ENCODE measurements at places on chromosomes 1 and 21.

- DNase-seq, result peak; percentile 99
These were observed 42.1 kb upstream of the SAMD13 start for GRCh38 chr1:84259376-84259775.

DNA sequence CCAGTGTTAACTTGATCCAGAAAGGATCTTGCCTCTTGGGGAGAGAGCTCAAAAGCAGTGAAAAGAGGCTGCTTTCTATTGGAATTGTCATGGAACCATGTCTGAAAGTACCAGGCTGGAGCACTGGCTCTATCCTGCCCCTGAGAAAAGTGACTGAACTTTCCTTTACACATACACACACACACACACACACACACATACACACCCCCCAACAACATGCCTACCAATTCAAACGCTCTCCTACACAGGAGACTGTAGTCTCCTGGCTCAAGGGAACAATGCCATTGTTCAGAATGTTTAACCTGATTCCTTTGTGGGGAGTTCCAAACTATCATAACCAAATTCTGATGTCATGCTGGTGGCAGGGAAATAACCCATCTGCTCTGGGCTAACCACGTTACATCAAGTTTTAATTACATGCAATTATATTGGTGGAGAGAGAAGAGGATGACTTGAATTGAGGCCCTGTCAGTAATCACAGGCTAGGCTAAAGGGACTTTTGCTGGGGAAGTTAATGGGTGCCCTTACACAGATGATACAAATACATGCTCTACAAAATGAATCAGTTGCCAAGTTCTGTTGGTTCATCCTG is 52.3 kb upstream of the DUSP10 start:
- no peak for DNase-seq

GRCh38 chr1:234235434-234235881 is 137.8 kb upstream of the COA6 start:
- no peak for DNase-seq

DNA sequence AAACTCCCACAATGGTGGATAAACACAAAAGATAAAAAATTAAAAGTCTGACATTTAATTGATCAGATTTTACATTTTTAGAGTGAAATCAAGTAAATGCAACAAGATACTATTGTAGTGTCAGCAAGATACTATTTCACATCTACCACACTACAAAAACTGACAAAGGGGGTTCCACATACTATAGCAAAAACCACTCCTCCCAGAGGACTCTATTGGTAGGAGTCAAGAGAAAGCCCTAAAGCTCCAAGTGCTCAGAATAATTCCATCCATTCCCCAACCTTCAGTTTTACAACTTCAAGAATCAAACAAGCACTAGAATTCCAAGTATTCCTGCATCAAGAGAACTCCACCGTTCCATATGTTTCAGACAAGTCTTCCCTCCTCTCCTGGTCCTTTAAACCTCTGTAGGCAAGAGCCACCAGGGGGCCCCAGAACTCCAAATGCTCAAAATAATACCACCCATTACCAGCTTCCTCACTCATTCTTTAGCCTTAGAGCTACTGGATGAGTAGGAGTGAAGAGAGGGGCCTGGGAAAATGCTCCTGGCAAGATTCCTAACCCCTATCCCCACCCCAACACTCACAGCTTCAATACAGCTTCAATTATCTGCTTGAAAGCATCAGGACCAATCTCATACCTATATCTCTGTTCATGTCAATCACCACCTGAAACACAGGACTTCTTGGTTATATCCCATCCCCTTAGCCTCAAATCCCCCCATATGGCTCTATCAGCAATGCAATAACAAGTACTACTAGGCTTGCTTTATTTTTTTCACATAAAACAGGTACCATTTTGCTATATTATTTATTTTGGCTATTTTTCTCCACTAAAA is 9.9 kb downstream of the TOR1AIP2 start:
- peak; percentile 35 for DNase-seq

DNA sequence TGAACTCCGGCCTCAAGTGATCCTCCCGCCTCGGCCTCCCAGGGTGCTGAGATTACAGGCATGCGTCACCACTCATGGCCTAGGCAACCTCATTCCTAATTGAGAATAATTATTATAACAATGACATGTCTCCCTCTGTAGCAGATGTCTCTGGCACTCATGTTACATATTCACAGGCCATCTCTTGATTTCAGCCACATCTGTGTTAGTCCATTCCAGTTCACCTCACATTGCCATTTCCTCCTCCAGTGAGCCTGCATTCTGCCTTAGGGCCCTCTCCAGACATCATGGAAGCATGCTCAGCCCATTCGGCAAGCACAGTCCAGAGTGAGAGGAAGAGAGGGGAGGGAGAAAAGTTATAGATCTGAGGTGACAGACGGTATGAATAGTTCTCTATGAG is 32.5 kb downstream of the CDKN2C start:
- peak; percentile 47 for DNase-seq

DNA sequence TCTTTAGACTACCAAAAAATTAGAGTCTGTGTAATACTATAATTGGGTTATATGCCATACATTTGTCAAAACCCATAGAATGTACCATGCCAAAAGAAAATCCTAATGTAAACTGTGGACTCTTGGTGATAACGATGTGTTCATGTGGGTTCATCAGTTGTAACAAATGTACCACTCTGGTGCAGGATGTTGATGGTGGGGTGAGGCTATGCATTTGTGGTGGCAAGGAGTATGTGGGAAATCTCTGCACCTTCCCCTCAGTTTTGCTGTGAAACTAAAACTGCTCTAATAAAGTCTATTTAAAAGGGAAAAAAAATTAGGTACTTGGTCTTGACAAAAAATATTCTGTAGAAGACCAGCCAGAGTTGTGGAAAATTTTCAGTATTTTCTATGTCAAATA is 43.4 kb downstream of the INKA2 start:
- no peak for DNase-seq

GRCh38 chr1:116808200-116808847 is 54.1 kb downstream of the CD2 start:
- DNase-seq, result no peak

GRCh38 chr1:1915911-1916840 is 1.1 kb downstream of the CALML6 start:
- DNase-seq, result no peak

- DNase-seq, result no peak
These were observed 9.8 kb upstream of the PHTF1 start for GRCh38 chr1:113768916-113769600.

GRCh38 chr1:68908316-68908715 is 411.4 kb upstream of the DEPDC1 start:
- DNase-seq, result no peak
